ENCODE measurements at places on chromosomes 2 and 18.

- DNase-seq, result no peak
Measured at GRCh38 chr2:13284688-13285087, 568.0 kb downstream of the TRIB2 start.

- DNase-seq, result no peak
Measured at GRCh38 chr2:155389224-155389623, 690.7 kb downstream of the KCNJ3 start.

DNA sequence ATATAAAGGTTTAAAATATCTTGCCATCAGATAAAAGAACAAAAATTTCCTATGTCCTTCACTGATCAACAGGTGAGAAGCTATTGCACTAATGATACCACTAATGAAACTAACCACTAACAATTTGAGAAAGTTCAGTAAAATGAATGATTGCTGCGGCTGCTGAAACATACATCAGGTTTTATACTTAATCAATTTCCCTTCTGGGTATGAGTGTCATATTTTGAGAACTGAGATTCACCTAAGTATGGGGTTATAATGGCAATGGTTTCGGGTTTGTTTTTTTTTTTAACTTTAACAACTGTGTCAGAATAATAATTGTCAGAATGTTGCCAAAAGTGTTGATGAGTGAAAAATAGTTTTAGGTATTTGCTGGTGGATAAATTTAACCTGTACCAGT is 151.3 kb upstream of the SLC39A10 start:
- DNase-seq, result no peak

GRCh38 chr2:196137271-196137670 is 34.1 kb downstream of the STK17B start:
- DNase-seq, result no peak

GRCh38 chr2:174031226-174031625 is 66.1 kb upstream of the SP3 start:
- DNase-seq, result no peak

- DNase-seq, result no peak
Measured at GRCh38 chr2:48754874-48755273, 650 bp downstream of the LHCGR start.

- DNase-seq, result no peak
Measured at GRCh38 chr18:44918142-44918476, 237.4 kb downstream of the SETBP1 start.

- no peak for DNase-seq
Measured at GRCh38 chr2:205733648-205734047, 51.3 kb downstream of the NRP2 start.

All from NCI-H2081 treated with DMSO at 0.1 percent for 48 hours (cell line).